Hematopoietic multipotent progenitor cell treated with erythropoietin and hydrocortisone succinate and interleukin-3 and kit ligand, for 4 days (in vitro differentiated cells): ENCODE measurements at places on chromosomes 5 and 9.

GRCh38 chr5:67030289-67031056, 166.1 kb downstream of the CD180 start:
- peak; percentile 35 for DNase-seq

- DNase-seq, result peak; percentile 56
These were observed 3.1 kb upstream of the IL6ST start for GRCh38 chr5:55997742-55998351.

- DNase-seq, result no peak
These were observed 2.6 kb upstream of the FOCAD start for GRCh38 chr9:20681467-20681866.

- DNase-seq, result no peak
These were observed 39.0 kb downstream of the ITK start for GRCh38 chr5:157219491-157220271.

- no peak for DNase-seq
These were observed 508.9 kb downstream of the EBF1 start for GRCh38 chr5:158590746-158591300.

DNA sequence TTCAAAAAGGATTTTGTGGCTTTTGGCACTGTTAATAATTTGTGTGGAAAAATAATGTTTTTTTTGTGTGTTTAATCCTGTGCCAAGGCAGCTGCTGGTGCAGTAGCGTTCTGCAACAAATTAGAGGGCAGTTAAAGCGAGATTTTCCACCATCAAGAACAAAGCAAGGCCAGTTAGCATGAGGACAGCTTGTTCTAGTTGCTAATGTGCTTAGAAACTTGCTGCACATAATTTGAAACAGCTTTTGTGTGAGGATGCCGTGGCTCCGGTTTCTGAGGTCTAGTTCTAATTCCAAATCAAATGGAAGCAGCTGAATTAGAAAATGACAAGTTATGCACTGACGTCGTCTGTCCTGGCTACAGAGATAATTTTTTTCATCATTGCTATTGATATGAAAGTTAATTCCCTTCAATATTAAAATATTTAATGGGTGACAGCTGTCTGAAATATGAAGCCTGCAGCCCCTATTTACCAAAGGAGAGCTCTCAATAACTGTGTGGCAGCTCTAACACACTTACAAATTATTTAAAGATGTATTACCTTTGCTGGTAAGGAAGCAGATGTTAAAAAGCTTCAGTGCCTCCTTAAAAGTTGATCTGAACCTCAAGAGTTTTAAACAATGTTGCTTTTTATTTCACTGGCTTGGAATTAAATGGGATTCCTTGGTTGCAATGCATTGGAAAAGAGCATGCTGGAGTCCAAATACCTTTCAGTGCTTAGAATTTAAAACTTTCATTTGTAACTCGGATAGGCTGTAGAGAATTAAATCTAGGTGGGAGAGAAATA, 128.6 kb downstream of the SPATA31D1 start:
- no peak for DNase-seq
